Kidney glomerular epithelial cell (primary cell): ENCODE measurements at places on chromosomes 5 and 9.

DNA sequence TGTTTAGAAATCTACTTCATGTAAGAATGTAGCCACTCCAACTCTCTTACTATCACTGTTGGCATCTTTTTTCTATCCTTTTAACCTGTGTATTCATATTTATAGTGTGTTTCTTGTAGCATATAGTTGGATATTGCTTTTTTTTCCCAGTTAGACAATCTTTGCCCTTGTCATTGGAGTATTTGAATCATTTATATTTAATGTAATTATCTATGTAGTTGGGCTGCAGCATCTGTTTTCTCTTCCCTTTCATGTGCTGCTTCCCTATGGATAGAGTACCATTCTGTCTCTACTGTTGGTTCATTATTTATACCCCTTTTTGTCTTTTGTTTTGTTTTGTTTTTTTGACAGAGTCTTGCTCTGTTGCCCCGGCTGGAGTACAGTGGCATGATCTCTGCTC is 45.2 kb upstream of the PPP2CA start:
- DNase-seq: no peak

GRCh38 chr5:144189800-144190429 is 19.2 kb downstream of the KCTD16 start:
- peak; percentile 92 for DNase-seq

DNA sequence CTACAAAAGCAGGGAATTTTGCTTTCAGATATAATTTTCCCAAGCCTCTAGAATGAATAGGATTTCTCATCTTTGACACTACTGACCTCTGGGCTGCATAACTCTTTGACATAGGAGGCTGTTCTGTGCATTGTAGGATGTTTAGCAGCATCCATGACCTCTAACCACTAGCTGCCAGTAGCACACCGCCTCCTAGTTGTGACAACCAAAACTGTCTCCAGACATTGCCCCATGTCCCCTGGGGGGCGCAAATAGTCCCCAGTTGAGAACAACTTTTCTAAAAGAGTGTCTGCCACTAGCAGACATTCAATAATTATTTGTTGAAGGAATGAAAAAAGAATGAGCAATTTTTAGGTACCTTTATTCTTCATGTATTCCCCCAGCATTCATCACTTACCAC is 51.8 kb downstream of the POU4F3 start:
- DNase-seq: no peak

- no peak for DNase-seq
Observed at GRCh38 chr9:136399176-136400037, 563 bp downstream of the SNAPC4 start.

DNA sequence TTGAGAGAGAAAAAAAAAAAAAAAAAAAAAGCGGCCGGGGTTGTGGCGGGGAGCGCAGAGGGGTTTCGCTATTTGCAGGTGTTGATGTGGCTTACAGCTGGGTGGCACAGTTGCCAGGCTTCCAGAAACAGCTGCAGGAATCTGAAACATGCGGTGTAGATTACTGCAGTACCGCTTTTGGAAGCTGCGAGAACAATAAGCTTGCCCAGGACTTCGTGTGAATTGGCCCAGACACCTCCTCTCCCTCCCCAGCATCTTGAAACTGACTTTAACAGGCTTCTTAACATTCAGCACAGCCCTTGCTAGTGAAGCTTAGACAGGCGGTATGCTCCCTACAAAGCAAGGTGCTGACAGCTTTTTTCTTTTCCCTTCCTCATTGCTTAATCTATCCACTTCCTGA is 104.0 kb downstream of the ATP10B start:
- DNase-seq: no peak

- no peak for DNase-seq
Observed at GRCh38 chr9:25691786-25692185, 13.5 kb upstream of the TUSC1 start.

DNA sequence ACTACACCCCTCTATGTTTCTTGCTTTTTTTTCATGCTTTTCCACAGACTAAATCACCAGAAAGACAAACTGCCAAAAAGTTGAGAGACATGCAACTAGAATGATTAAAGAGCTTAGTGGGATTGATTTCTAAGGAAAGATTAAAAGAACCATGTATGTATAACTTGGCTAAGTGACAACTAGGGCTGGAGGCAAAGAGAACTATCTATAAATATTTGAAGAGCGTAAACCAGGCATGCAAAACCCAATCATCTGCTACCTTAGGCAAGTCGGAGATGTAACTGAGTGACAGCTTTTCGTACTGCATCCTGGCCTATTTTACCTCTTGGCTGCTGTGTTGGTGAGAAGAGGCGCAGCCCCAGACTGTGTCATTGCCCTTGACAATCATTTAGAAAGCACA is 121.0 kb upstream of the TLX3 start:
- no peak for DNase-seq

DNA sequence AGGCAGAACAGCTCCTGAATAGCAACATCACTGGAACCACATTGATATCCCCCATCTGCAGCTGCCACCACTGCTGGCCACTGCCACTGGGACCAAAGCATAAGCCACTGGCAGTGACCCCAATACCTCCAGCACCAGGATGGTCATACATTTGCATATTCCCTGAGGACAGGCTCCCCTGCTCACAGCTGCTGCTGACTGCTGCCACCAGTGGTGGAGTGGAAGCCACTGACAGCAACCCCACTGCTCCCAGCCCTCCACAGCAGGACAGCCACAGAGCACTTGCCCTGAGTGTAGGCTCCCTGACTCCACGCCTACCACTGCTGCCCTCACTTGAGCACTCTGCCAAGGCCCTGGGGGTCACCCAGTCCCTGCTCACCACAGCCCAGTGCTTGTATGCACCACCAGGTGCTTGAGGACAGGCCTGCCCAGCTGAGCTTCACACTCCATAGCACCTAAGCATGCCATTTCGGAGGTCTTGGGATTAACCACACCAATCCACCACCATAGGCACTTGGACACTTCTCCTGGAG is 327.4 kb upstream of the RPS23 start:
- no peak for DNase-seq

DNA sequence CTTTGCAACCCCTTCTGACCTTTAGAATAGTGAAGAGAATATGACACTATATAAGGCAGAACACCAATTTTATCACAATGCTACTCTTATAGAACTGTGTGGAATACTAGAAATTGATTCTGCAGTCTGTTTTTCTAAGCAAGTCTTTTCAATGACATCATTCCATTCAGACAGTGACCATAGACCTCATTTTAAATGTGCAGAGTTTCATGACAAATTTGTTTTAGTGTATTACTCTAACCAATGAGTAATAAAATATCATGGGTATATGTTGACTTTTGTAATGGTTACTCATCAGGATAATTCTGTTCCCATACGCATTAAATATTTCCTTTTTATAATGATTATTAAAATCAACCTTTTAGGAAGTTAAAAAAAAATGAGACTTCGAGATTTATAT is 219.9 kb downstream of the COX7C start:
- DNase-seq: no peak

DNA sequence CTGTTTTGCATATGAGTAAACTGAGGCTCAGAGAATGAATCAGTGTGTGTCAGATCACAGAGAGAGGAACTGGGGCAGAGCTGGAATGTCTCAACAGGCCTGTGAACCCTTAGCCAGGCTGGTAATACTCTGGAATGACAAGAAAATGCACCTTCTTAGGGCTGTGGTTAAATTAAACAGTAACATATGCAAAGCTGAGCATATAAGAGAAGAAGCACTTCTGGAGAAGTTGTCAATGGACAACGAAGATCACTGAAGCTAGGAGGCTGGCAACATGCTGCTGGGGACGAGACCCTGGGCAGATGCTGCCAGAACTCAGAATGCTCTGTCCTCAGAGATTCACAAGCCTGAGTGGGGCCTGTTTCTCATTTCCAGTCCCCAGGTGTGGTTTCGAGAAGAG is 64.6 kb upstream of the EPB41L4B start:
- DNase-seq: no peak

GRCh38 chr5:82987188-82987587 is 90.0 kb downstream of the TMEM167A start:
- DNase-seq: no peak

DNA sequence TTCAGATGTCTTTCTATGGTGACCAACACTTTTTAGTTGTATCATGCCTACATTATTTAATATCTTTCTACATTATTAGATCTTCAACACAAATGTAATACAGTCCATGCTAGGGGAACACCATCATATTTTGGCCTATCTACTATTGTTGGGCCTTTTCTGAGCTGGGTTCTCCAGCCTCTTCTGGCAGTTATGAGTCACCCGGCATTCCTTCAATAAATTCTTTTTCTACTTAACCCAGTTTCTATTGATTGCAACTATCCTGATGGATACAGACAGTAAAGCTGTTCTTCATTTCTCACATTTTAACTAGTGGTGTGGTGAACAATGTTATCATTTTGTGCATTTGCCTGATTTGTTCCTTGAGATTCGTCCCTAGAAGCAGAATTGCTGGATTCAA is 529.3 kb downstream of the BNC2 start:
- peak; percentile 8 for DNase-seq

- DNase-seq: peak; percentile 22
Observed at GRCh38 chr5:54902791-54903473, 82.5 kb downstream of the ESM1 start.

- no peak for DNase-seq
Observed at GRCh38 chr9:23594421-23594820, 231.6 kb downstream of the ELAVL2 start.

DNA sequence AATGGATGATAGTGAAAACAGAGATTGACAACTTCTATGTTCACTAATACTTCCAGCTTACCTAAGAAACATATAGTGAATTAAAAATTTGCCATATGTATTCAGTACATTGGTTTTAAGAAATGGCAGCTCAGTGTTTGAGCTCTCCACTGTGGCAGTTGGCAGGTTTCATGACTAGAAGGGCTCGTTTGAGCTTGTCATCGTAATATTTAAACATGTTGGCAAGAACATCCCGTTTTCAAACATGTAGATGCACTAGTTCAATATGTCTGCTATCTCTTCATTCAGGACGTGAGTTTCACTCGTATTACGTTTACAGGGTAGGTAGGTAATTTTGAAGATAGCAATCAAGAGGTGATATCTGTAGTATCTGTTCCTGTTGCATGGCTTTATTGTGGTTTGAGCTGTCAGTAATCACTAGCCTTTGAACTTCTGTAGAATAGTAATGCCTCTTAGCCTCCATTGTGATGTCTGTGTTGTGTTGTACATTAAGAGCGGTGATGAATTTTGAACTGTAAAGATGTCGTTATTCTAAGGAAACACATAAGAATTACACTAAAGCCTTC is 74.8 kb downstream of the NLN start:
- no peak for DNase-seq

DNA sequence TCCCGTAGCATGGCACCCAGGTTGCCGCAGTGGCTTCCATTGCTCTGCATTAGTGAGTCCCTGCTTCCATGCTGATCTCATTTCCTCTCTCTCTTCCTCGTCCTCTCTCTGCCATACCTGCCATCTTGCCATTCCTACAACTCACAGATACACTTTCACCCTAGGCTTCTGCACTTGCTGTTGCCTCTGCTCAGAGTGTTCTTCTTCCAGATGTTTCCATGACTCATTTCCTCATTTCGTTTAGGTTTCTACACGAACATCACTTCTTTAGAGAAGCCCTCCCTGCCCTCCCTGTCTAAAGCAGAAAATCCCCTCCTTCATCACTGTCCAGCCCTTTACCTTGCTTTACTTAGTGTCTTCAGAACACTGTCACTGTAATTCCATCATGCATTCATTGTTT is 115.2 kb upstream of the WWC1 start:
- DNase-seq: no peak

DNA sequence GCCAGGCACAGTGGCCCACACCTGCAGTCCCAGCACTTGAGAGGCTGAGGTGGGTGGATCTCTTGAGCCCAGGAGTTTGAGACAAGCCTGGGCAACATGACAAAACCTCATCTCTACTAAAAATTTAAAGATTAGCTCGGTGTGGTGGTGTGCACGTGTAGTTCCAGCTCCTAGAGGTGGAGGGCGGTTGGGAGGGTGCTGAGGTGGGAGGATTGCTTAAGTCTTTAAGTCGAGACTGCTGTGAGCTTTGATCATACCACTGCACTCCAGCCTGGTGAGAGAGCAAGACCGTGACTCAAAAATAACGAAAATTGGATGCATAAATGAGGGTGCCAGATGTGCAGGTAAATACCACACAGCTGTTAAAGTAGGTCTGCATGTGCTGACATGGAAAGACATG is 39.3 kb upstream of the TDRD7 start:
- DNase-seq: no peak

GRCh38 chr5:149740341-149740740 is 10.2 kb downstream of the PPARGC1B start:
- DNase-seq: no peak

DNA sequence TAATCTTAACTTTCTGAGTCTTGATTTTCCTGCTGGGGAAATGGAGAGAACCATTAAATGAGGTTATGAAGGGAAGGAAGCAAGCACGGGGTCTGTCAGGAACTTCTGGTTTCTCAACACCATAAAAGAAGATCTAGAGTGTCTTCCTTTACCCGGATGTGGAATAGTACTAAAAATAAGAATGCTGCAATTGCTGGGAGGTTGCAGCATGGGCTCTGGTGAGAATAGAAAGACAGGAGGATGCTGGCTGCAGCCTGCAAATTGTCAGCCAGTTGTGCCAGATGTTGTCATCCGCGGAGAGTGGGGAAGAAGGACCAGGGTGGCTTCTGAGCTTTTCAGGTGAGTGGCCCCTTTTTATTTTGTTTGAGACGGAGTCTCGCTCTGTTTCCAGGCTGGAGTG is 69.3 kb upstream of the STC2 start:
- no peak for DNase-seq

- no peak for DNase-seq
Observed at GRCh38 chr9:96585426-96585825, 34.2 kb downstream of the CDC14B start.

GRCh38 chr5:51977014-51977413 is 593.8 kb downstream of the ISL1 start:
- DNase-seq: no peak

DNA sequence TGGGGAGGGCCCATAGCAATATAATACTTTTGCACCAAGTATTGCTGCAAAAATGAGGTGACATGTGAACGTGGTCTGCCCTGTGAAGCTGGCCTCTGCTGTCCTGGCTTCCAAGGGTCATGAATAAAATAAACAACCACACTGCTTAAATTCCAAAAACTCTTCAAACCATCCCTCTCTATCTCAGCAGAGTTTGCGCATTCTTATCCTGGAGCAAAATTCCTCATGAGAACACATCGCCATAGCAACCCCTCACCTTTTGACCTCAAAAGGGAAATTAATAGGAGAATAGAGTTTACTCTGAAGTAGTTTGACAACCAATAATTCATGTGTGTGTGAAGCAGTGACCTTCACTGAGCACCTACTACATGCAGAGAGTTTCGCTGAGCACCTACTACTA is 342.9 kb downstream of the SPOCK1 start:
- DNase-seq: no peak

DNA sequence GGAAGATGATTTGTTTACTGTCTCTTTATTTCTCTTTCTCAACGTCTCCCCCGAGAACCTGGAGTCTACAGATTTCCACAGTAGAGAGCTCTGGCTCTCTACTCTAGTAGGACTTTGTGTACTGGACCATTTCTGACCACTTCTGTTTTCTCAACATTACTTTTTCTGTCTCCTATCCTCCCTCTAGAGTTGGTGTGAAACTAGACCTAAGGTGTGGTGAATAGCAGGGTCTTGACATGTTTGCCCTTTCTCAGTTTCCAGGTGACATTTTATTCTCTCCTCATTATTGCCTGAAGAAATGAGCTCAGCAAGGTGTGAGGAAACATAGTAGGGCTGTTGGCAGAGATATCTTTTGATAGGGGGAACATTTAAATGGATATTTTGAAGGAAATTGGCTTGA is 62.1 kb upstream of the IL6ST start:
- no peak for DNase-seq
